ENCODE measurements at places on chromosomes 3 and 15. TPM values are rescaled to one million over a fixed set of nuclear protein-coding genes. Genes with fewer than 3 reads are reported as not detected.

SLC9C1 gene
- 0.05 TPM for polyA plus RNA-seq

VGLL3 gene
- 1.1 TPM for polyA plus RNA-seq

SAMMSON gene
- polyA plus RNA-seq, result 0.05 TPM

THSD4 gene
- 0.93 TPM for polyA plus RNA-seq

NRG4 gene
- polyA plus RNA-seq, result 0.42 TPM

FOXP1 gene
- 17.2 TPM for polyA plus RNA-seq

SLITRK3 gene
- polyA plus RNA-seq, result not detected

A4GNT gene
- polyA plus RNA-seq, result not detected

CPOX gene
- polyA plus RNA-seq, result 9.8 TPM

PPP2R3A gene
- 0.58 TPM for polyA plus RNA-seq

CCDC39 gene
- polyA plus RNA-seq, result not detected

ADAMTS17 gene
- 0.72 TPM for polyA plus RNA-seq

ITIH1 gene
- polyA plus RNA-seq, result 4.4 TPM

GMNC gene
- not detected for polyA plus RNA-seq

PXYLP1 gene
- polyA plus RNA-seq, result 2.9 TPM

DPPA2 gene
- polyA plus RNA-seq, result not detected

P3H2 gene
- polyA plus RNA-seq, result 18.6 TPM

EPHB1 gene
- polyA plus RNA-seq, result 0.80 TPM
